AG09319 (cell line): ENCODE measurements at places on chromosomes 6 and 20.
A peak's percentile ranks its signal among the peaks of the same experiment; 100 is the strongest.

GRCh38 chr6:108294727-108295625 is at the start of gene AFG1L:
AFG1L (plus strand) TSS chr6:108295054; CDS start chr6:108295080, 26 bp downstream.
- peak; percentile 59 for DNase-seq

DNA sequence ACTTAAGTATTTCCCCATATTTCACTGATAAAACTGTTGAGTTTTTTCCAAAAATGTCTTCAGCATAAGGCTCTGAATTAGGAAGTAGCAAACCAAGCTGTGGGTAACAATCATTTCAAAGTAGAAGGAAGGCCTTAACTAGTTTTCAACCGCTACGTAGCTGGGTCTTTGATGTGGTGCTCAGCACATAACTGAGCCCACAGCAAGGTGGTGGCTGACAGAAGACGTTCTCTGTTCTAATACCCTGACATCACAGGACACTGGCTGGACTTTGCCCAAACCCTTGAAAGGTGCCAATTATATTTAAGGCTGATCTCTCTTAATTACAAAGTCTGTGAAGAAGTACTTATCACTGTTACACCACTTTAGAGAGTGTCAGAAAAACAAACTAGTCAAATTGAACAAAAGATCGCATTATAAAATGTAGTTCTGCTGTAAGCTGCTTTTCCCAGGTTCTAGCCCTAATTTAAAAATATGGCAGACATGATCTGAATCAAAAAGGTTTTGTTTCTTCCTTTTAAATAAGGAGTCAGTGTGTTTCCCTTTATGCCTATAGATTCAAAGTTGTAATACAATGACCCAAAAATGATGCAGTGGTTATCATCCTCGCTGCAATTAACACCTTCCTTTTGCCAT is 26.7 kb downstream of the MAN1A1 start:
- no peak for DNase-seq

DNA sequence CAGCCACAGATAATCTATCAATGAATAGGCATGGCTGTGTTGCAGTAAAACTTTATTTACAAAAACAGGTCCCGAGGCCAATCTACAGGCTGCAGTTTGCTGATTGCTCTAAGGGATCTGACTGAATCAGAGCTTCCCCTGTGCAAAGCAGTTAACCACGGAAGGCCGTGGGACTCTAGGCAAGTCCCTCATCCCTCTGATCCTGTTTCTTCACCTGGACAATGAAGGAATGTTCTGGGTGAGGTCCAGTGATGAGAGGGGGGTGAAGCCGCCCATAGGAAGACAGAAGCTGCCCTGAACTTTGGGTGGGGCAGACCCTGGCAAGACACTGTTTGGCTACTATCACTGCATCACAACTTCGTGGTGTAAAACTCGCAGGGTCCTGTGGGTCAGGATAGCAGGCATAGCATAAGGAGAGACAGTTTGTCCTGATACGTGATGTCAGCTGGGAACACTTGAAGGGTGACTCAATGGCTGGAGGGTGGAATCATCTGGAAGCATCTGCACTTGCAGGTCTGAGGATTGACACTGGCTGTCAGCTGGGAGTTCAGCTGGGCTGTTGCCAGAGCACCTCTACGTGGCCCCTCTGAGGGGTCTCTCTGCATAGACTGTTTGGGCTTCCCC is 33.3 kb upstream of the TGM2 start:
- no peak for DNase-seq

GRCh38 chr6:162862941-162863340 is 135.2 kb downstream of the PACRG start:
- DNase-seq, result no peak

GRCh38 chr6:166382500-166382932 is 224 bp downstream of the MPC1 start:
- DNase-seq, result no peak

DNA sequence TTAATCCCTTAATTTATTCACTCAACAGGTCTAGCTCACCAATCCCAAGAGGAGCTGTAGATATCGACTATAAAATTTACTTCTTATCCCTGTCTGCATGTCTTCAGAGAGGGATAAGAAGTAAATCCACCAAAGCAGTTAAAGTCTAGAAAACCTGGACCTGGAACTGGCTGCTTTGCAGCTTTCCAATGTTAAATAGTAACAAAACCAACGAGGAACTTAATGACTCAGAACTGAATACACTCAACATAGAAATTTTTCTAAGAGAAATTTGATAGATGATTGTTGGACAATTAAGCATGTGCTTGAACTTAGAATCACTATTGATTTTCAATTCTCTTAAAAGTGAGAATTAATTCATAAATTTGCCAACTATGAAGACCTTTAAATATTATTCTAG is 11.5 kb upstream of the TMEM244 start:
- no peak for DNase-seq

DNA sequence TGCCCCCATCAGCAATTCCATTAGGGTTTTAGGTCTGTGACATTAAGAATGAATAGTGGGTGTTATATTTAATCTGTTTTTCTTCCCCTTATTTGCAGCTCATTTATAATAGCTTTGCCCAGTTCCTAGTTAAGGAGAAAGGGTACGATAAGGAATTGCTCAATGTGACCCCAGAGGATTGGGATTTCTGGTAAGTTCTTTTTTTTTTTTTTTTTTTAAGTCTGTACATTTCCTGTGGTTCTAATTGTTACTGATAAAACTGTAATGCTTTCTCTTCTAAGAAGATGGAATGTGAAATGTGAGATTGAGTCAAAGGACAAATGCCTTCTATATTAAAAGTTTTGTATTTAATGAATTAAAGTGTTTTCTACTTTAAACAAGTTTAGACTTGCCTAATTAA is 5.5 kb downstream of the NT5DC1 start:
- DNase-seq, result no peak

DNA sequence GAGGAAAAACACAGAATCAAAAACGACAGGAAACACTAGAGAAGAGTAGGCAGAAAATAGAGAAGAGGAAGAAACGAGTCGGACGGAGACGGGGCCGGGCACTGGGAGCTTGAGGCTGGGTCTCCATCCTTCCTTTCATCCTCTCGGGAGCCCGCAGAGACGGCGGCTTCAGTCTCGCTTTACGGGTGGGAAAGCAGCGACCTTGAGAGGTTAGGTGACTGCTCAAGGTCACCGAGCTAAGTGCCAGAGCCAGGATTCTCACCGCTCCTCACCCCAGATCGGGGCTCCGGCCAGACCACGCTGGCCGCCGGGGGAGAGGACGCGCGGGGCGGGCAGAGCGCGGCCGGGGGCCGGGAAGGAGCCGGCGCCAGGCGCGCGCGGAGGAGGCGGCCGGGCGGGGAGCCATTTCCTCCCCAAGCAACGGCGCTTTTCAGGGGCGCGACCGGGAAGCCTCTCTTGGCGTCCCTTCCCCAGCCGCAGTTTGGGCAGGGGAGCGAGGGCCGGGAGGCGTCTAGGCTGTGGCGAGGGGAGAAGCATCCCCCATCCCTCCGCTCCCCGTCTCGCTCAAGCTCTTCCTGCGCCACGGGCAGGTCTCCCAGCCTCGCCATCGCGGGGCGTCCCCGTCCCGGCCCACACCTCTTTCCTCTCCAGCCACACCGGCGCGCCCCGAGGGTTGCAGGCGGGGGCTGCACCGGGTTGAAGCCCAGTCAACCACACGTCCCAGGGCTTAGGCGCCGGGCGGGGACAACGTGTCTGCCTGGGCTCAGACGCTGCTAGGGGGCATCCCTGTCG is 24.1 kb upstream of the MAP3K7 start:
- no peak for DNase-seq

DNA sequence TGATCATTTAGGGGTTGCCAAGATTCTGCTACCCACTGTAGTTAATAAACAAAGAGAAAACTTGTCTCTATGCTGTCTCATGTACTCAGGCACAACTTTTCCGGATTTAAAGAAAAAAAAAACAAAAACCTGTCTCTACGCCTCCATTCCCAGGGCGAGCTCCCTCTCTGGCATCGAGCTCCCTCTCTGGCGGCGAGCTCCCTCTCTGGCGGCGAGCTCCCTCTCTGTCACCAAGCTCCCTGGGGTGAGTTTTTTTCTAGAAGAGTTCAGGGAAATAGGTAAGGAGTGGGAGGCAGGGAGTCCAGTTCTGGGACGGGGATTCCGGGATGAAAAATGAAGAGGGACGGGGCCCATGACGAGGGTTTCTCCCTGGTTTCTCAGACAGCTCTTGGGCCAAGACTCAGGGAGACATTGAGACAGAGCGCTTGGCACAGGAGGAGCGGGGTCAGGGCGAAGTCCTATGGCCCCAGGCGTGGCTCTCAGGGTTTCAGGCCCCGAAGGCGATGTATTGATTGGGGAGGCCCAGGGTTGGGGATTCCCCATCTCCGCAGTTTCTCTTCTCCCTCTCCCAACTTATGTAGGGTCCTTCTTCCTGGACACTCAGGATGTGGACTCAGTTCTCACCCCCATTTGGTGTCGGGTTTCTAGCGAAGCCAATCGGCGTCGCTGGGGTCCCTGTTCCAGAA is 16.5 kb upstream of the HLA-A start:
- DNase-seq, result no peak

- DNase-seq, result no peak
These were observed 7.6 kb upstream of the FAM110A start for GRCh38 chr20:825710-826421.

- no peak for DNase-seq
These were observed 151.1 kb downstream of the TTLL2 start for GRCh38 chr6:167475947-167476346.

DNA sequence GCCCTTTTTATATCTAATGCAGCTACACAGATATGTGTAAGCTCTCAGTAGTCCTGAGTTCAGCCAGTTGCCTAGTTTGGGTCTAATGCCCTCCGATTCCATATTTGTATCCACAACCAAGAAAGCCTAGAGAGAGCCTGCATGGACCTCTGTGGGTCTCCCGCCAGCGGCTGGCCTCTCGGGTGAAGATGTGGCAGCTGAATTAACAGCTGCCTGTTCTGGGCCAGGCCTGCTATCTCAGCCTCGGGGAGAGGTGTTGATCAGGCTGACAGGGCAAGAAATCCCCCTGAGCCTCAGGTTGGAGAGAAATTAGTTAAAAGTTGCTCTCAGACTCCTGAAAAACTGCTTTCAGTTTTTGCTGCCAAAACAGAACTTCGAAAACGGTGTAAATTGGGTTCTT is 19.8 kb downstream of the PTK7 start:
- DNase-seq, result no peak

GRCh38 chr6:110609101-110609500 is 132.7 kb upstream of the SLC22A16 start:
- no peak for DNase-seq

DNA sequence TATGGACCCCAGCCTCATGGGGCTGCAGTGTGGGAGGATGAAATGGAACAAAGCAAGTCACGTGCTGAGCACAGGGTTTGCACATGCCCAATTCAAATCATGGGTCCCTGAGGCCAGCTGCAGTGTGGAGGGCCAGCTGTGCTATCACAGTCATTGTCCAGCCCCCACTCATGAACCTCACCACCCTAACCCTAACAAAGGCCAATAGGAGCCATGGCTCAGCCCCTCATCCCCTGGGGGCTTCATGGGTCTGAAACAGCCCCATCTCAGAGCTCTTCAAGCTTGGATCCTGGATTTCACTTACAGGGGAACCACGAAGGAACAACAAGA is 125.6 kb upstream of the MAFB start:
- DNase-seq, result no peak

DNA sequence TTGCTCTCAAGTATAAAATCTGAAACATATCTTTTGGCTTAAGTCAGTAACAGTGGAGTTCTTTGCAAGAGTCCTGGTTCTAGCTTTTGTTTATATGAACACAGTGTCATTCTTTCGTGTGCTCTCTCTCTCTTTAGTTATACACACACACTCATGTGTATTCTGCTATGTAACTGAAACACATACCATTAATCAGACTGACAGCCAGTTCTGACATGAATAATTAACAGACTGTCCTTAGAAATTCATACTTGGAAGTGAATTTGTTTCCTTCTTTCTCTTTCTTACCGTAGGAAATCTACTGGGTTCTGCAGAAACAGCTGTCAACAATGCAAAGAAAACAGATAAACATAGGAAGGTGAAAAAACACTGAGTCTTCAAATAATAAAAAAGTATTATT is 2.5 kb downstream of the MCM9 start:
- DNase-seq, result no peak

DNA sequence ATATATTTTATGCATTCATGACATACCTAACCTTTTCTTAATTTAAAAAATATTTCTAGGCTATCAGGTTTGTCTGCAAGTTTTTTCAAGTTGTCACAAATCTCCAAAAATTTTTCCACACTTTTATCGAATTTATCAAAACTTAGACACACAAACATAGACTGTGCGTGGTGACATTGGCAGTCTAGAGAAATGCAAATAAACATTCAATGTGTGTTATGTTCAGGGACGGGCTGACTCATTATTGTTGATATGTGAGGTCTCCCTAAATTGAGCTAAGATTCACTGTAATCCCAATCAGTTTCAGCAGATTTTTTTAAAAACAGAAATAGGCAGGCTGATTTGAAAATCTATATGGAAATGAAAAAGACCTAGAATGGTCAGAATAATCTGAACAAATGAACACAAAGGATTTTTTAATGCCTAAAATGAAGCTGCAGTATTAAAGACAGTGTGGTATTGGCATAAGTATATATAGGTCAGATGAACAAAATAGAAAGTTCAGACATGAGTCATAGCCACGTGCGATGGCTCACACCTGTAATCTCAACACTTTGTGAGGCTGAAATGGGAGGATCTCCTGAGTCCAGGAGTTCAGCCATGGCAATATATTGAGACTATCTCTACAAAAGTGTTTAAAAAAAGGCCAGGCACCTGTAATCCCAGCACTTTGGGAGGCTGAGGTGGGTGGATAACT is 19.2 kb downstream of the BLTP3A start:
- DNase-seq, result no peak

DNA sequence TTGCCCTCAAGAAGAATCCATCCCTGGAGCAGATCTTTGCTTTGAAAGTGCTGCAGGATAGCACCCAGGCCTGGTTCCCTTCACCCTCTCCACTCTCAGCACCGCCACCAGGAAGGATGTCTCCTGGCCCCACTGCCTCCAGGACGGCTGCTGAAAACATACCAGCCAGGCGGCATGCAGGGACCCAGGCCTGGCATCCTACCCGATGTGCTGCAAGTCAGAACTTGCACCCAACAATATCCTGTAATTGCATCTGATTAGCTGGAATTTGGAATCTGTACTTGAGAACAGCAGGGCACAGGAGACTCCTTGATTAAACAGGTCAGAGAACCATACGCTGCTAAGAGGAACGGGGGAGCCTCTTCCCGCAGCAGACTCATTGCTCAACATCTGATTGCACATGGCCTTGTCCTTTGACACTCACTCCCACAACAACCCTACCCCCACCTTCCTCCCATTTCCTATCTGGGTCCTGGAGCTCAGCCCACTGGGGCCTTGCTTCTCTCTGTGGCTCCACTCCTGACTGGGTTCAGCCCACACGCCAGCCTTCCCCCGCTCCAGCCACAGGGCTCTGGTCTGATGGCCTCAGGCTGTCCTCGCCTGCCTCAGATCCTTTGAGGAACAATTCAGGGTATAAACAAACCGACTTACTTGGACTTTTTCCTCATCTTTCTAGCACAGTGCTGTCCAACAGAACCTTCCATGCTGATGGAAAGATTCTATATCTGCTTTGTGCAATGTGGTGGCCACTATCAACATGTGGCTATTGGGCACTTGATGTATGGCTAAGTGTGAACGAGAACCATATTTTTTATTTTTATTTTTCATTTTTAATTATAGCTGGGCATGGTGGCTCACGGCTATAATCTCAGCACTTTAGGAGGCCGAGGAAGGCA is 78.0 kb downstream of the FGD2 start:
- DNase-seq, result peak; percentile 85

GRCh38 chr20:47611785-47612184 is 110.1 kb downstream of the NCOA3 start:
- DNase-seq, result no peak

GRCh38 chr6:78580923-78581322 is 286.4 kb upstream of the IRAK1BP1 start:
- no peak for DNase-seq
